ENCODE measurements at places on chromosomes 3 and 15.

- DNase-seq: no peak
These were observed 5.8 kb downstream of the B2M start for GRCh38 chr15:44716983-44717602.

GRCh38 chr3:19346759-19347158, 198.4 kb downstream of the KCNH8 start:
- no peak for DNase-seq

GRCh38 chr3:5437783-5438323, 250.3 kb downstream of the EDEM1 start:
- no peak for DNase-seq

- DNase-seq: peak; percentile 88
These were observed 24.8 kb downstream of the ANAPC13 start for GRCh38 chr3:134460965-134461364.

DNA sequence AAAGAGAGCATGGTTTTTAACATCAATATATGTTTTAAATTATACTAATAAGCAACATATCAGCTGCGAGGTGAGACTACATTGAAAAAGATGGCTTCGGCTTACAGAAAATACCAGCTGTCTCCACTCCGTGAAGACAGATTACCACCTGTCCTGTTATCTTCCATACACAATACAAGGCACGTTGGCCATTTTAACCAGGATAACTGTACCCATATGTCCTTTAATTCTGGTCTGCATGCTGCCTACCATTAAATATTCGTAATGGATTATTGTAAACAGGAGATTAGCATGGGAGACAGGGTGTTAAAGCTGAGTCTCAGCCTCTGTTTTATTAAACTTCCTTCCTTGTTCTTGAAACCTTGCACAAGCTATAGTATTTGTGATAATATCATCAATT, 855.5 kb downstream of the ROBO1 start:
- DNase-seq: no peak

DNA sequence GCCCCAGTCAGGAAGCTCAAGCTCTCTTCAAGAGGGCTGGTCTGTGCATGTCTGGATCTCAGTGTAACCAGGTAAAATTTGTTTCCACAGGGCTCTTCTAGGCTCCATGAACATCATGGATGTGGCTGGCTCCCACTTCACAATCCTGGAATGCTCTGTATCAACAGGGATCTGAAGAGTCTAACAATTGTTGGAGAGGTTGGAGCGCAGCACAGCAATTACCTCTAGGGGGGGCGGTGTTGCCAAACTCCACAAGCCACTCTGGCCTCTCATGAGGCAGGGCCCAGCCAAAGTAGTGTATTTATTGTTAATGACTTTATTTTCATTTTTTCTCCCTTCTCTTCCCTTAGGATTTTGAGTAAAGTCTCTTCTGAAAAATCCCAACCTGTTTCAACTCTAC, 6.1 kb upstream of the EIF2B5 start:
- peak; percentile 32 for DNase-seq

DNA sequence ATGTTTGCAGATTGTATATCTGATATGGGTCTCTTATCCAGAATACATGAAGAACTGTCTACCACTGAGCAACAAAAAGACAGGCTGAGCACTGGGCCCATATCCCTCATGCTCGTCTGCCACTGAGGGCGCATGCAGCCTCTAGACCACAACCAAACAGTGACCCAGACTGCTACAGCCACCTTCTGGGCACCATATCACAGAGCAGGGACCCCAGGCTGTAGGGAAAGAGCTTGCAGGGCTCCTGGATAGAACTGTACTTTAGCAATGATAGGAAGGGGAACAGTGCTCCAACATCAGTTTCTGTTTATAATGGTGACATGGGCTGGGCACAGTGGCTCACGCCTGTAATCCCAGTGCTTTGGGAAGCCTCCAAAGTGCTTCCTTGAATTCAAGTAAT, 40.2 kb upstream of the TMEM87A start:
- no peak for DNase-seq

DNA sequence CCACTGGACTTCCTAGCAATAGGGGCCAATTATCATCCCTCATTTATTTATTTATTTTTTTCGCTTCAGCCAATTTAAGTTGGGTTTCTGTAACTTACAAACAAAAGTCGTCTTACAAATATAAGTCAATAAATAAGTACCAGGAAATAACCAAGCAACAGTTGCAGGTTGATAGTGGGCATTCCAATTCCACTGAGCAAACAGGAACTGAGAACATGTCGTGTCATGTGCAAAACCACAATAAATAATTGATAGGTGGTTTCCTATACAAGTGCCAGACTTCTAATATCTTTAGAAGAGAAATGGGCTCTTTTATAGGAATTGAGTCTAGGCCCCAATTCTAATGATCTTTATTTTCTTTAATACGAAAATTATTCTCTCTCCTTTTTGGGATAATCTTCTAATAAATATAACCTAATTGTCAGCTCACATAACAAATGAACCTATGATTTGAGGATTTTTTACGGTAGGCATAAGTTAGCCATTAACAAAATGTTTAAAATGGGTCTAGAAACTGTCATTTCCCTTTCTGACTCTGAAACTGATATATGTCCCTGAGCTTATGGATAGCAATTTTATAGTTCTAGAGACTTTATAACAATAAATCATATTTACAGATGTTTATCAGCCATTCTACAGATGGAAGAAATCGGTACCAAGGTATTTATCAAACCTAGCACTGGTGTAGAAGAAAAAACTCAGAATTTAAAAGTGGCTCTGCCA, 571.8 kb downstream of the FOXP1 start:
- peak; percentile 46 for DNase-seq

- peak; percentile 56 for DNase-seq
These were observed 68.1 kb downstream of the SLC6A1 start for GRCh38 chr3:11060500-11061251.

DNA sequence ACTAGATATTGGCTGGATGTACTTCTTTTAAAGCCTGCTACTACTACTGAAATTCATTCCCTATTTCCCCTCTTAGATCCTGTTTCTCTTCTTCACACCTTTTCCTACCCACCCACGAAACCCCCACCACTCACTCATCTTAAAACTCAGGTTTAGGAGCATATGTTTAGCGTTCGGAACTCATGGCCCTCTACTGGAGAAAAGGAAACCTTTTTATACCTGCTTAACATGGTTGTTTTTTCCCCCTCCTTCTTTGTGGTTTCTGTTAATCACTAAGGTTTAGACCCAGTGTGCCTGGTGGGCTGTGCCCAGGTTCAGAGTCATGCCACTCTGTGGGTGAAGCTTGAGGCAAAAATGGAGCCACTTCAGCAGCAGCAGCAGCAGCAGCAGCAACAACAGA, 2.6 kb downstream of the ARID3B start:
- no peak for DNase-seq

DNA sequence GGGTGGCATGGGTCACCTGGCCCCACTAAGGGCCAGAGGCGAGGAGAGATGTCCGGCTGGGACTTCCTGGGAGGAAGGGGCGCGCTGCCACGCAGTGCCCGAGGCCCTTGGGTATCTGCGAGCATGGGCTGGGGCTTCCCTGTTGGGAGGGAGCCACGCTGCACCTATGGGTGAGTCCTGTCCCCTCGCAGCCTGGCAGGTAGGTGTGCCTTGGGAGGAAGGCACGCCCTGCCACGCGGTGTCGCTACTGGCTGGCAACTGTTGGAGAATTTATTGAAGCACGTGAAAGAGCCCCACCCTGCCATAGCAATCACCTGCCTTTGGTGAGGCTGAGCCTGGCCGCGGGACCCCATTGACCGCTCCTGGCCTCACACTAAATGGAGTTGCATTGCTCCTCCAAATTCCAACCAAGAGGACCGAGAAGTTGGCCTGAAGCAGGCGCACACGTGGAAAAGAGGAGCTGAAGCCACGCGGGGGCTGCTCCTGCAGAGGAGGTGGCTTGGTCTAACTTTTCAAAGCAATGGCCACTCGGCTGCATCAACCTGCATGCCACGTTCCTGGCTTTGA, 134.2 kb downstream of the TJP1 start:
- no peak for DNase-seq

GRCh38 chr3:134601539-134602439, 49.0 kb downstream of the KY start:
- no peak for DNase-seq

DNA sequence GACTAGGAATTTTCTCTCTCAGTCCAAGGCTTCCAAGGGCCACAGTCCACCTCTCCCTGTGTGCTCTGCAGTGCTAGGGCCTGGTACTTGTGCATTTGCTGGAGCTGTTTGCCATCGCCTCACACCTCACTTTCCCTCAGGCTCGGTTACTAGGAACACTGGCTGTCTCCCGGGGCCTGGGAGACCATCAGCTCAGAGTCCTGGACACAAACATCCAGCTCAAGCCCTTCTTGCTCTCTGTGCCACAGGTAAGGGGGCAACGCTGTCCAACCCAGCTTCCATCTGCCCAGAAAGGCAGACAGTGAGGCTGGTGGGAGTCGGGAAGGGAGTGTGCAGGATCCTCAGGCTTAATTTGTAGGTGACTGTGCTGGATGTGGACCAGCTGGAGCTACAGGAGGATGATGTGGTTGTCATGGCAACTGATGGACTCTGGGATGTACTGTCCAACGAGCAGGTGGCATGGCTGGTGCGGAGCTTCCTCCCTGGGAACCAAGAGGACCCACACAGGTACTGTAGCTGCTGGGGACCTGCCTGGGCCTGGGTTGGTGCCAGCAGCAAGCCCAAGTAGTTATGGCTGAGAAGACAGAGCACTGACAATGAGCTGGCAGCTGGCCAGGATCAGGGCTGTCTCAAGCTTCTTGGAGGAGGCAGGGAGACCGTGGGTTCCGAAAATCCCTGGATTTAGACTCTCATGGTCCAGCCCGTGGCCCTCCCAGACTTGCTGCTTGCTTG, 3.4 kb downstream of the PPM1M start:
- DNase-seq: no peak

DNA sequence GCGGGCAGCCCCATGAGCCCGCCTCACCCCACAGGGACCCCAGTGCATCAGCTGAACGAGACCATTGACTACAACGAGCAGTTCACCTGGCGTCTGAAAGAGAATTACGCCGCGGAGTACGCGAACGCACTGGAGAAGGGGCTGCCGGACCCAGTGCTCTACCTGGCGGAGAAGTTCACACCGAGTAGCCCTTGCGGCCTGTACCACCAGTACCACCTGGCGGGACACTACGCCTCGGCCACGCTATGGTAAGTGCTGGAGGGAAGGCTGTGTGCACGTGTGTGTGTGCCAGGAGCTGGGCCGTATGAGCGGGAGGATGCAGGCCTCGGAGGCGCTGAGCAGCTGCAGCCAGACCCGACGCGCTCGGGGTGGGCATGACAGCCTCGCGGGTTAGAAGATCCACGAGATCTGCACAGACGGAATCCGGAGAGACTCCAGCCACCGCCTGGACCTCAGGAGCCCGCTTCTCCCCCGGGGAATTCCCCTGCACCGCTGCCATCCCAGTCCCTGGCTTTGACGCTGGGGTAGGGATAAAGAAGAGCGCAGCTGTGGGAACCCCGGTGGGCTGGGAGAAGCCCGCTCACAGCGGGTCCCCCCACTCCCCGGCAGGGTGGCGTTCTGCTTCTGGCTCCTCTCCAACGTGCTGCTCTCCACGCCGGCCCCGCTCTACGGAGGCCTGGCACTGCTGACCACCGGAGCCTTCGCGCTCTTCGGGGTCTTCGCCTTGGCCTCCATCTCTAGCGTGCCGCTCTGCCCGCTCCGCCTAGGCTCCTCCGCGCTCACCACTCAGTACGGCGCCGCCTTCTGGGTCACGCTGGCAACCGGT, 2.6 kb downstream of the DUOXA2 start:
- no peak for DNase-seq

DNA sequence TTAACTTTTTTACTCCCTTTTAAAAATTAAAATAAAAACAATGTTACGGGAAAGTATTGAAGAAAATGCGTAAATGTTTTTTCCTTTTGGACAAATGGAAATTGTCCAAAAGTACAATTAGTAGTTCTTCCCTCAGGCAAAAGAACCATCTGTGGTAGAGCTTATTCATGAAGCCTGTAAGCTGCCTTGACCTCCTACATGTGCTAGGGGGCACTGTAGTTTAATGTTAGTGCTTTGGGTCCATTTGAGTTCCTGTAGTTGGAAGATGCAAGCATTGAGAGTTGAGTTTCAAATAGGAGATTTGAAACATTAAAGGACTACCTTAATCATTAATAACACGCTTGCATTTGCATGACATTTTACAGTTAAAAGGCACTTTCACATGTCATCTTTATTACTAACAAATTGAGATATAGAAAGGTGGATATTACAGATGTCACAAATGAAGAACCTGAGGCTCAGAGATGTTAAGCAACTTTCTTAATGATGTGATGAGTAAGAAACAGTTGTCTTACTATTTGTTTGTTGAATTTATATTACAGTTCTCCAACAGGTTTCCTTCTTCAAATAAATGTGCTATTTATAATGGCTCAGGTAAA, 1.8 kb upstream of the ZNF385D start:
- DNase-seq: peak; percentile 63

DNA sequence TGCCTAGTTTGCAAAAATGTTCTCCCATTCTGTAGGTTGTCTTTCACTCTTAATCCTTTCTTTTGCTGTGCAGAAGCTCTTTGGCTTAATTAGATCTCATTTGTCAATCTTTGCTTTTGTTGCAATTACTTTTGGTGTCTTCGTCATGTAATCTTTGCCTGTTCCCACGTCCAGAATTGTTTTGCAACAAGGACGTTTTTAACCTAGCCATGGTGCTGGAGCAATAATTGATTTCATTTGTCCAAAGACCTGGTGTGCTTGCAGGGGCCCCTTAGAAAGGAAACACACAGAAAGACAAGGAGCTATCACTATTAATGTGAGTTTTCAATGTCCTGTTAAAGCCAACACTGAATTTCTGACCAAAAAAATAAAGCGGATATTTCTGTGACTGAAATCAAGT, 89.1 kb upstream of the GALNT15 start:
- no peak for DNase-seq

GRCh38 chr3:146796078-146796477, 190.9 kb upstream of the PLSCR5 start:
- DNase-seq: no peak

DNA sequence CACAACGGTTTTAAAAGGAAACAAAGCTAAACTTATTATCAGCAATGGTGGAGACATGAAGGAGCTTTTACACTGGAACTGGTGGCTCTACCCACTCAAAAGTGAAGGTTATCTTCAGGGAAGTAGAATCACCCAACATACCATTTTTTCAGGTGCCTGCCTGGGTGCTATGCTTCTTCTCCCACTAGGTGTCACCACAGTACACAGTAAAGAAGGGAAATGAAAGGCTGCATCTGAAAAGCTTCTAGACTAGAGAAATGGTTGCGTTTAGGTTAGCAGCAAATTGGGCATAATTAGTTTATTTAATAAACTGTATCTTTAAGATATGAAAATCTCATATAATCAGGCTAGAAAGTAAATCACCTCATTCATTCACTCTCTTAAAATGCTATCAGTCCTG, 47.0 kb upstream of the SELENOK start:
- peak; percentile 35 for DNase-seq
